ENCODE measurements at places on chromosomes 6 and 20.

DNA sequence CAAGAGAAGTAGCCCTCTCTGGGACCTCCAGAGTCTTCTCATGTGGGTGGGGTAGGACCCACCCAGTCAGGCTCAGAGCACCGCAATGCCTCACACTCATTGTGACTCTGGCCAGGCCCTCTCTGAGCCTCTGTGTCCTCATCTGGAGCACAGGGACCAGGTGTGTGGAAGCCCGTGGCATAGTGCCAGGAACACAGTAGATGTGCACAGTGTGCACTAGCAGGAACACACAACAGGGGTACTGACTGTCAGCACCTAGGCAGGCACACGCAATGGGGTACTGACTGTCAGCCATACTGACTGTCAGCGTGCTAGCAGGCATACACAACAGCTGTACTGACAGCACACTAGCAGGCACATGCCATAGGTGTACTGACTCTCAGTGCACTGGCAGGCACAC lies 2.0 kb upstream of the STMN3 start:
- DNase-seq: no peak

- no peak for DNase-seq
Observed at GRCh38 chr20:53287357-53288042, 306.1 kb downstream of the ZNF217 start.

- DNase-seq: no peak
Observed at GRCh38 chr6:110475066-110475653, 1.3 kb downstream of the SLC22A16 start.

- DNase-seq: peak; percentile 24
Observed at GRCh38 chr6:107116328-107116892, 1.1 kb upstream of the BEND3 start.

- peak; percentile 70 for DNase-seq
Observed at GRCh38 chr6:22147921-22148776, 148.7 kb downstream of the PRL start.

DNA sequence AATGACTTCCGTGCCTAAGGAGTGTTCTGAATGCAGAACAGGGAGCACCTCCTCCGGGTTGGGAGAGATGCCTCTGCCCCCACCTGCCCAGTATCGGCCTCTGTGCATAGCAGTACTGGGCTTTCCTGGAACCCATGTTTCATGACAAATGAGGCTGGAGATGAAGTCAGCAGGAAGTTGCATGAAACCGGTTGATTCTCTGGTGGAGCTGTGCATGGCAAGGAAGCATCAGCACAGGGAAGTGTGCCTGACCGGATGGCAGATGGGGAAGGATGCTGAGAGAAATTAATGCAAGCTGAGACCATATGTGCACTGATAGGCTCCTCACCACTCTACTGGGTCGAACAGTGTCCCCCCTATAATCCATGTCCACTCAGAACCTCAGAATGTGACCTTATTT lies 155.5 kb downstream of the CDH26 start:
- no peak for DNase-seq

- no peak for DNase-seq
Observed at GRCh38 chr20:34472246-34472925, 43.8 kb upstream of the DYNLRB1 start.

- no peak for DNase-seq
Observed at GRCh38 chr20:44180814-44181213, 6.2 kb downstream of the JPH2 start.

DNA sequence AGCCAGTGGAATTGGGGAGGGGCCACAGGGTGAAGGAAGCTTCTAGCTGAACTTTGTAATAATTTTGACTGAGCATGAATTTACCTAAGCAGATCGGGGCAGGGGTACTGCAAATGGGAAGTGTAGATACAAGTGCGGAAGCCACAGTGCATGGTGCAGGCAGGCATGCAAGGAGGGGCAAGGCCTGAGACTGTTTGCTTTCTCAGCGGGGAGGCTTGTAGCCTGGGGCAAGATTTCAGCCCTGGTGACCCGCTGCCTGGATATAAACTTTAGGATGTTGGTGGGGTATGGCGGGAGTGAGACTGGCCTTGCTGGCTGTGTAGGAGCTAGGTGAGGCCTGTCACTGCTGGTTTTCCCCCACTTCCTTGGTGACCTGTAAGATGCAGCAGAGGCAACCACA lies 266.4 kb upstream of the PREP start:
- DNase-seq: no peak

DNA sequence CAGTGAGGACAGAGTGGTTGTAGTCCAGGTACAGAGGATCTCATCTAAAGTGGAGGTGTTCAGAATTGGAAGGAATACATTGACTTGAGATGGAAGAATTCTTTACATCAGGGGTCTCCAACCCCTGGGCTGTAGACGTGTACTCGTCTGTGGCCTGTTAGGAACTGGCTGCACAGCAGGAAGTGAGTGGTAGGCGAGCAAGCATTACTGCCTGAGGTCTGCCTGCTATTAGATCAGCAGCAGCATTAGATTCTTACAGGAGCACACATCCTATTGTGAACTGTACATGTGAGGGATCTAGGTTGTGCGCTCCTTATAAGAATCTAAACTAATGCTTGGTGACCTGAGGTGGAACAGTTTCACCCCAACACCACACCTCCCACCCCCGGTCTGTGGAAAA lies 121.1 kb downstream of the CDKAL1 start:
- DNase-seq: no peak

DNA sequence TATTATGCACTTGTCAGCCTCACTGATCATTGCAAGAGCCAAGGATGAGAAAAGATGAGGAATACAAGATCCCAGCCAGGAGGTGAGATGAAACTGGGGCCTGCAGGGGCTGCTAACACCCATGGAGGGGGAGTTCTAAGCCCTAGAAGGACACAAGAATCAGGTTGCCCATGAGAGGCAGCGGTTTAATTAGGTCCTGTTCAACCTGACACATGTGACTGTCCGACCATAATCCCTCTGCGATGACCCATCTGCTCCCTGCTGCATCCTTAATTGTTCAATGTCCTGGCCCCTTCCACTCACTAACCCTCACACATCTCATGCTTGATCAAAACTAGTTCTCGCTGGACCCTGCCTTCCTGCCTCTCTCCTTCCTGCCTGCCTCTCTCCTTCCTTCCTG lies 52.2 kb upstream of the NNAT start:
- DNase-seq: no peak

DNA sequence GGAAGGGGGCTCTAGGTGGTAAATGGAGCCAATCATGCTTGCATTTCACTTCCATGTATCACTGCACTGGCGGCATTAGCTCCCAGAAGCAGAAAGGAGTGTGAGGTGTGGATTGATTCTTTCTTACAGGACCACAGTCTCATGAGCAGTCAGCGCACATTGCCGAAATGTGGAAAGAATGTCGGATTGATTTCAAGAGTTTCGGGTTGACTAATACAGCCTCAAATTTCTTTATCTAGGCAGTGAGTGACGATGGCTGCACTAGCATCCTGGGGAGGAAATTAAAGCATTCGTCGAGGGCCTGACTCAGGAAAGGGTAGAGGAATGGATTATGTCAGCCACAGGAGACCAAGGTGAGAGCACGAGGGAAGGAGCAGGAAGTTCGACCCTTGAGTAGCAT lies 222.8 kb upstream of the CDYL start:
- no peak for DNase-seq

GRCh38 chr6:112691289-112691688 lies 344.2 kb downstream of the RFPL4B start:
- DNase-seq: peak; percentile 21

GRCh38 chr6:67121115-67121514 lies 1414.1 kb upstream of the EYS start:
- DNase-seq: no peak

DNA sequence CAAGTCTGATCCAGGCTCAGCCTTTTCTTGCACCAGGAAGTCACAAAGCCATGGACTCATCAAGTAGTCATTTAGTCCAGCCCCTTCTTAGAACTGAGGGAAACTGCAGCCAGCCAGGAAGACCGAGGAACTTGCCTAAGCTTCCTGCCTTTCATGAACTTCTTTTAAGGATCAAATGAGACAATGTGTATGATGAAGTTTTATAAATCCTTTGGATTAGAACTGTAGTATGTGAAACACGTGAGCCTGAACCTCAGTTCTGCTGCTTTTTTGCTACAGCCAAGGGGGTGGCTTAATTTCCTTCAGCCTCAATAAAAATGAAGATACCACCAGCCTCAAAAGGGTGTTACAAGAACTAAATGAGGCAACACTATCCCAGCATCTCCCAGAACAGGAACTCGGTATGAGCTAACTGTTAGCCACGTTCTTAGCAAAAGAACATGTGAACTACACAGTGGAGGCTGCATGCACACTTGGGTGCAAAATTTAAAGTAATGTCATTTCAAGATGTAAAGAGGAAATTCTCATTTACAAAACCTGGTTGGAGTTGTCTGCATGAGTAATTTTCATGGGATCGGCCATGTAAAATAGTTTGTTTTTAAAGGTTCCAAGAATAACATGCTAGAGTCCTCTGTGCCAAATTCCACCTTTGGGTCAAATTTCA lies 76.0 kb upstream of the TBC1D7 start:
- no peak for DNase-seq

DNA sequence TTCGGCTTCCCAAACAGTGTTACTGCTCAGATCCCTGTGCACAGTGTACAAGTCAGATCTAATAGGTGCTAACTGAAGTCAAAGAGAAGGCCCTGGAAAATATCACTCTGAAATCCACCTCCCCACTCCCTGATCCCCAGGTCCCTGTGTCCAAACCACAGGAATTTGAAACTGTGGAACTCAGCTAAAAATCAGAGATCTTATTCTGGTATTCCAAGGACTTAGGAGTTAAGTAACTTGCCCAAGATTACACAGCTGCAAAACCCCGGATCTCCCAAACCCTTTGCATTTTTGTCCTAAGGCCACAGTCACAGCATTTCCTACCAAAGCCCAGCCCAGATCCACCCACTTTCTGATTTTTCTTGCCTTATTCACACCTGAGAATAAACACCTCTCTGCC lies 32.3 kb upstream of the SLC23A2 start:
- DNase-seq: no peak

DNA sequence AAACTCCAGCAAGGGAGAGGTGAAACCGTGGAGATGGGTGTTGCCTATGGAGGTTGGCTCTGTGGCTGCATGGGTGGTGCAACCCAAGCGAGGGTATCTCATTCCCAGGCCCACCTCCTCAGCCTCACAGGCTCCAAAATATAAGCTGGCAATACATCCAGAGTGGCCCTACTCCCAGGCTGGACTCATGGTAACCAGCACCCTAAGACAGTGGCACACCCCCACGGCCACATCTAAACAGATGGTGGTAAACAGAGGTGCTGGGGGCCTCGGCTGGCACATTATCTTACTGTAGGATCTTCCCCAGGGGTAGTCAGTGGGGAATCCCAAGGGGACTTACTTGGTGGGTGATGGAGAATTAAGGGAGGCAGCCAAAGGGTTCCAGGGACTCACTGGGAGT lies 33.7 kb upstream of the CCND3 start:
- no peak for DNase-seq

DNA sequence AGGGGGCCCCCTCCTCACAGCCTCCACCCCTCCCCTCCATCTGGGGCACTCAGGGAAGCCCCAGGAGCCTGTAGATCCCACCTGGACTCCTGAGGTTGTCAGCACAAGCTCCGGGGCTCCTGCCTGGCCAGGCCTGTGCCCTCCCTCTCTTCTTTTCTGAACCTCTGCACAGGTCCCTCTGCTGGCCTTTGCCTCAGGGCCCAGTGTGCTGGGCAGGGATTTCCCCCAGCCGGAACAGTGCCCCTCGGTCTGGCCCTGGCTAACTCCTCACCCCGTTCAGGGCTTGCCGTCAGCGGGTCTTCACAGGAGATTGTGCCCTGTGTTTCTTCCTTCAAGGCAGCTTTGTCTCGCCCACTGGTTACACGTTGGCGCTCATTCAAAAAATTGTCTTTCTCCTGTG lies 64.9 kb downstream of the SYNDIG1 start:
- no peak for DNase-seq

GRCh38 chr6:45323656-45324224 lies 4.4 kb upstream of the RUNX2 start:
- no peak for DNase-seq

DNA sequence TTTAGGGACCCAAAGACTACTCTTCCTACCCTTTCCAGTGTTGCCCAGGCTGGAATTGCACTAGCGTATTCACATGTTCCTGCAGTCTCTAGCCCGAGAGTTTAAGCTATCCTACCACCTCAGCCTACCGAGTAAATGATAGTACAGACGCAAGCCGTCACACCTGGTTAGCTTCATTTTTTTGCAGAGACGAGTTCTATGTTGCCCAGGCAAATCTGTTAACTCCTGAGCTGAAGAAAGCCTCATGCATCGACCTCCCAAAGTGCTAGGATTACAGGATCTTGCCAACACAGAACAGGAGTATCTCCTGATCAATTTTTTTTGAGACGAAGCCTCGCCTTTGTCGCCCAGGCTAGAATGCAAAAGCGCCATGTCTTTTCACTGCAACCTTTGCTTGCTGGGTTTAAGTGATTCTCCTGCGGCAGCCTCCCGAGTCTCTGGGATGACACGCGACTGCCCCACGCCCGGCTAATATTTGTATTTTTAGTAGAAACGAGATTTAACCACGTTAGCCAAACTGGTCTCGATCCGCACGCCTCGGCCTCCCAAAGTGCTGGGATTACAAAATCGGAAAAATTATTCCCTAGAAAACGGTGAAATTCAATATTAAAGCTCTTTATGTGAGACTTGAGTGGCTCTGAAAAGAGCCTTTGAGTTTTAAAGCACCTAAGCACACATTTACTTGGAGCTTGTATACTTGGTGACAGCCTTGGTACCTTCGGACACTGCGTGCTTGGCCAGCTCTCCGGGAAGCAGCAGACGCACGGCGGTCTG lies 128.5 kb downstream of the HFE start:
- DNase-seq: peak; percentile 35

DNA sequence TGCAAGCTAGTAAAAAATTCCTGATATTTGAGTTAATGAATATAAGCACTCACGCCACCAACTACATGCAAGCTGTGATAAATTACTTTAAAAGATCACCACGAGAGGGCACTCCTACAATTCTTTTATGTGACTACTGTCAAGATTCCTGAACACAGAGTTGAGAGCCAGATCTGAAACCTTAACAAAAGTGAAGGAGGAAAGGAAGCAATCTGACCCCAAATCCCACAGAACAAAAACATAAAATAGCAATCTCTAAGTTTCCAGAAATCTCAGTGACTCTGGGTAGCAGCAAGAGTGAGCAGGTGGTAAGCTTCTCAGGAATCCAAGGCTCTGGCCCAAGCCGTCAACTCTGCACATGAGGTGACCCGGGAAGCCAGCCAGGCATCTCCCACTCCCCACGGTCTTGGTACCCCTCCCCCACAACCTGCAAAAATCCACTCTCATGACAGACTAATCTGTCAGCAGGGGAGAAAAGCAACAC lies 55.1 kb downstream of the STAU1 start:
- peak; percentile 62 for DNase-seq

GRCh38 chr6:89745096-89745495 lies 74.5 kb downstream of the MDN1 start:
- no peak for DNase-seq

Measured in Calu3 (cell line).